ENCODE measurements at places on chromosomes 7 and 10.

GRCh38 chr7:7330997-7331396, 148.7 kb downstream of the C1GALT1 start:
- DNase-seq: no peak

GRCh38 chr10:126133082-126133620, 236.8 kb downstream of the FANK1 start:
- DNase-seq: no peak

GRCh38 chr10:60140651-60141632, 234.6 kb upstream of the CCDC6 start:
- DNase-seq: no peak

DNA sequence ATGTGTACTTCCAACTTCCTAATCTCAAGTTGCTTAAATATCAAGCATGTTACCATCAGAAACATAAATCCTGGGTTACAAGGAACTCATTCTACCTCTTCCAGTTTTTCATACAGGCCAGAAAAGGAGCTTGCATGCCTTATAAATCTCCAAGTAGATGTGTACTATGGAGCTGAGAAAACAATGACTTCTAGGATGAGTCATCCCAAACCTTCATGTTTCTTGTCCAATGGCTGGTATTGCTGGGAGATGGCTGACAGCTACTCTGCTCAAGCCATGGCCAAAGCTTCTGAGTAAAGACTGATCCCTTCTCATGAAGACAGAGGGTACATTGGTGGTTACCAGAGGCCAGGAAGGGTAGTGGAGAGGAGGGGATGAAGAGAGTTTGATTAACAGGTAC, 8.6 kb downstream of the RAPGEF5 start:
- no peak for DNase-seq

DNA sequence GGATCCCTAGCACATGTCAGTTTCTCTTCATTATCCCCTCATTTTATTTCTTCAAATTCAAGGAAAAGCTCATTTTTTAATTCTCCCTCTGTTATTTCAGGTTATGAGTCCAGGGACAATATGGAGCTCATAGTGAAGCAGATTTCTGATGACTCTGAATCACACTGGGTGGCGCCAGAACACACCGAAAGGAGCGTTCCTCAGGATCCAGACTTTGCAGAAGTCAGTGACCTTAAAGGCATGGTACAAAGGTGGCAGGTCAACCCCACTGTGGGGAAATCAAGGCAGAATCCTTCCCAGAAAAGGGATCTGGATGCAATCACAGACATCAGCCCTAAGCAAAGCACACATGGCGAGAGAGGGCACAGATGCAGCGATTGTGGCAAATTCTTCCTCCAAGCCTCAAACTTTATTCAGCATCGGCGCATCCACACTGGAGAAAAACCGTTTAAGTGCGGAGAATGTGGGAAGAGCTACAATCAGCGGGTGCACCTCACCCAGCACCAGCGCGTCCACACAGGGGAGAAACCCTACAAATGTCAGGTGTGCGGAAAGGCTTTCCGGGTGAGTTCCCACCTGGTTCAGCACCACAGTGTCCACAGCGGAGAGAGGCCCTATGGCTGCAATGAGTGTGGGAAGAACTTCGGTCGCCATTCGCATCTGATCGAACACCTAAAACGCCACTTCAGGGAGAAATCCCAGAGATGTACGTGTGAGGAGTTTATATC, 21.4 kb downstream of the ZKSCAN5 start:
- DNase-seq: no peak

DNA sequence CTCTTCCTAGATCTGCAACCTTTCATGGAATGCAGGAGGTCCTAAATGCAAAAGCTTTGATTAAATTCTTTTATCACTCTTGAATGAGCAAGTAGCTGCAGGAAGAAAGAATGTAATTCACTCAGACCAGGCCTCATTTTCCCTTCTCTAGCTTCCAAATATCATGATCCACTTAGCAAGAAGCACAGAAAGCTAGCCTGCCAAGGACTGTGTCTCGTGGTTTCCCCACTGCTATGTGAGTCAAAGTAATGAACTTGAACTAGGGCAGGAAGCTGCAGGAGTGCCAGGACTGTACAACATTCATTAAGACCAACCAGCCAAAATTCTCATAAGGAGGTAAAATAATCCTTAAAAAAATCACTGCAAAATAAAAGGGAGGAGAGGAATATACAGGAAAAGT, 379.2 kb downstream of the CALN1 start:
- no peak for DNase-seq

GRCh38 chr7:103573479-103574058, 127.6 kb upstream of the SLC26A5 start:
- no peak for DNase-seq

GRCh38 chr7:126044662-126045061, 1115.0 kb upstream of the POT1 start:
- no peak for DNase-seq

DNA sequence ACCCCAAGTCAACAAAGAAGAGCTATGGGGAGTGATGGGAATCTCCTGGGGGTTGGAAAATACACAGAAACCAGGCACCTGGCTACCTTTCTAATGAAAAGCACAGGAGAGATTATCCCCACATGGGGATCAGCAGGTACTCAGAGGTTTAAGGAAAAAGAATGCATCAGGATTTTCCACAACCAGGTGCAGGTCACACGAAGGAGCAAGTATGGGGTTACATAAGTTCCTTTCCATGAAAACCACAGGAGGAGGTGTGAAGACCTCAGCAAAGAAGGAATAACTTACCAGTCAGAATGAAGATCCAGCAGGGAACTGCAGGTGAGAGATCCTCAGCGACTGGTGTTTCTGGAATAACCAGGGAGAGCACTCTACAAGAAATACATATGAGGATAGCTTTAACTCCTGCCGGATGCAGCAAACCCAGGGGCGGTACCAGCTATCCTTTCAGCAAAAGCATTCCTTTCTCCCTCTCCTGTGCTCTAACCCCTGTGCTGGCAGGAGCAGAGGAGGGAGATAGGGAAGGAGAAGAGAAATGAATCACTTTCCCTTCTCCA, 116.7 kb upstream of the TMEM106B start:
- DNase-seq: no peak

- no peak for DNase-seq
Measured at GRCh38 chr7:128812514-128813168, 17.6 kb upstream of the FLNC start.

GRCh38 chr10:34373211-34373610, 441.9 kb downstream of the PARD3 start:
- DNase-seq: no peak

DNA sequence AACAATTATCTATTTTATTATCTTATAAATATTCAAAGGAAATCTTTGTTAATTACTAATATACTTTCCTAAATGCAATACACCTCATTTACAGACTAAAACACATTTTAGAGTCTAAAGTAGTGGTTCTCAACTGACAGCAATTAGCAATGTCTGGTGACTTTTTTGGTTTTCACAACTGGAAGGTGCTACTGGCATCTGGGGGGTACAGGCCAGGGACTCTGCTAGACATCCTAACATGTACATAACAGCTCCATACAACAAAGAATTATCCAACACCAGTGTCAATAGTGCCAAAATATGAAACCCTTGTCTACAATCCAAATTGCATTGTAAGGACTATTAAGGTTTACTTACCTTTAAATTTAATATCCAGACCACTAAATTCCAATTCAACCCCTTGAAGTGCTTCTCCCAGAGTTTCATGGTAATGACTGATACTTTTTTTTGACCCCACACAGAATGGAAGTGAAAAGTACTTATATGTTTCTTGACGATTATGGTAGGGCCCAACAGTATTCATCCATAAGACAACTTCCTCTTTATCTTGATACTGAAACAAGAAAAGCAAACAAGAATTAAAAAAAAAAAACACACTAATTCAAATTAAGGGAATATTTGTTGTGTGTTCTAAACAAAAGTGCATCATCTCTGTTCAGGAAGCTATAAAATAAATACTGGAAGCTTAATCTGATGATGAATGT, 10.4 kb downstream of the TM9SF3 start:
- no peak for DNase-seq

- no peak for DNase-seq
Measured at GRCh38 chr7:21191321-21192073, 236.4 kb upstream of the SP4 start.

DNA sequence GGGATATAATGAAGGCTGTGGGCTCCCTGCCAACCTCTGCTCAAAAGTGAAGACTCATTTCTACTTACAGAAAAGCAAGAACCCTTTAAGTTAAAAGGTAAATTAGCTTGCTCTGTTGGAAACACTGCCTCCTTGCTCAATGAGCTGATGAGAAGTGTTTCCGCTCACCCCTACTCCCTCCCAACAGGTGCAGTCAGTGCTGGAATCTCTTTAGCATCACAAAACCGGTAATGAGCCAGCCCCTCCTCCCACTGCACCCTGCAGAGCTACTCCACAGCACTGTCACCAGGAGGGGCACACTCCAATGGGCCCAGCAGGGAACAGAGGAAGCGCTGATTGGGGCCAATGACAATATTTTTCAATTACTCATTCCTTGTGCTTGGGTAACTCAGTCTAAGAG, 262.5 kb downstream of the TCERG1L start:
- no peak for DNase-seq

- no peak for DNase-seq
Measured at GRCh38 chr10:93712593-93712992, 10.2 kb upstream of the FRA10AC1 start.

DNA sequence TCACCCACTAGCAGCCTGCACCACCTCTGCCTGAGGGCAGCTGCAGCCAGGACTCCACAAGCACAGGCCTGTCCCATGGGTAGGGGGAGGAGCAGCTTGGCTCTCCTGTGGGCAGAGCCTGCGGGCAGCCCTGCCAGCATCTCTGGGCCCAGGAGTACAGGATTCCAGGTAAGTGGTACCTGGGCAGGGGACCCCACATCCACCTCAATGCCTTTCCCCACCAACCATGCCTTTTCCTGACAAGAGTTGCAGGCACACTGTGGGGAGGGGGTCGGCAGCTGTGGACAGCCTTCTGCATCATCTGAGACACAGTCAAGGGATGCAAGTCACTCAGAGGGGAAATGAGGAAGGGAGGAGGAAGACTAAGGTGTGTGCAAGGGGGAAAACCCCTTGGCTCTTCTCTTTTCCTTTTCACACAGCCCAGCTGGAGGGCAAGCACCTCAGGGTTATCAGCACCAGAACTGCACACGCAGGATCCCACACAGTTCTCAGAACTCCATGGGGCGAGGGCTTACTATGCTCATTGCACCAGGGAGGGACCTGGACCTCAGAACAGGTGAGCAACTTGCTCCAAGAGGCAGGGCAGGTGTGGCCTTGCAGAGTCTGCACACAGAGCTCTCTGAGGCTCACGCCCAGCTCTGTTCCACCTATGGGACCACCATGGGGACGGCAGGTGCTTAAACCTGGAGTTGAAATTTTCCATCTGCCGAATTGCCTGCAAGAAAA, 16.5 kb upstream of the ANTXRL start:
- DNase-seq: no peak

DNA sequence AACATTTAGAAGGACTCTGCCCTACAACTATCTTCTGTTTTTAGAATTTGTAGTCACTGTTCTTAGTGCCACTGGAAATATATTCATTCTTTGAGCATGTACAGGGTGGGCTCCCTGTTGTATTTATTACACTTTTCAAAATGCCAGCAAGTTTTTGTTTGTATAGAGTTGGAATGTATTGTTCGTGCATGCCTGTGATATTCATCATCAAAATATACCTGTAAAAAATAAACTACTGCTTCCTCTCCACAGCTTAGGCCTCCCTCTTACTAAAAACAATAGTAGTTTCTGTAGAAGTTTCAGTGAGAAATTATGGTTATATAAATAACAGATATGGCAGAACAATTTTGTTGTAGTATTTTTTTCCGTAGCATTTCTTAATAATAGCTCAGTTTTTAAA, 61.6 kb downstream of the NHLRC2 start:
- no peak for DNase-seq

DNA sequence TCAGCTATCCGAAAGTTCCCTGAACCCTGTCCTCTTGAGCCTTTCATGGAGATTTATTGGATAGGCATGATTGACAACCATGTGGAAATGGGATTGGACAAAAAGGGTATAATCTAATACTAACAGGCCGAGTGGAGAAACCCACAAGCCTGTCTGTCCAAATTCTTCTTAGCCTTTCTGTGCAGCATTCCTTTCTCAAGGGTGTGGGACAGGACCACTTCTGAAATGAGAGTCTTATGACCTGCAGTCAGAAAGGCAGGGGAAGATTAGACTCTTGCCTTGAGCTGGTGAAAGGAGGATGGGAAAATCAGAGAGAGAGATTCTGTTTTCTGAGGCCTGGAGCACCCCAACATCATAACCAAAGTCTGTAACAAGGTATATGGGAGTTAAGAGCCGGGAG, 85.5 kb downstream of the MAPK8 start:
- no peak for DNase-seq
